Lung (tissue), 17 donors: ENCODE measurements at places on chromosomes 1 and 21. TPM values are rescaled to one million over a fixed set of nuclear protein-coding genes. Genes with fewer than 3 reads are reported as not detected.

- H3K4me1 ChIP-seq = no peaks in the 10 kb centered on the region
- H3K27ac ChIP-seq = no peak overlapping the region
Observed at GRCh38 chr1:203839081-203839480, 22.3 kb upstream of the SNRPE start.

GRCh38 chr1:23795676-23796465, 4.7 kb downstream of the GALE start:
- peaks cover 12% of the 10 kb centered on the region for H3K4me1 ChIP-seq
- H3K27me3 ChIP-seq = no peaks in the 10 kb centered on the region
- H3K36me3 ChIP-seq = no peaks in the 10 kb centered on the region
- H3K4me3 ChIP-seq = no peak overlapping the region
- H3K27ac ChIP-seq = no peak overlapping the region

DNA sequence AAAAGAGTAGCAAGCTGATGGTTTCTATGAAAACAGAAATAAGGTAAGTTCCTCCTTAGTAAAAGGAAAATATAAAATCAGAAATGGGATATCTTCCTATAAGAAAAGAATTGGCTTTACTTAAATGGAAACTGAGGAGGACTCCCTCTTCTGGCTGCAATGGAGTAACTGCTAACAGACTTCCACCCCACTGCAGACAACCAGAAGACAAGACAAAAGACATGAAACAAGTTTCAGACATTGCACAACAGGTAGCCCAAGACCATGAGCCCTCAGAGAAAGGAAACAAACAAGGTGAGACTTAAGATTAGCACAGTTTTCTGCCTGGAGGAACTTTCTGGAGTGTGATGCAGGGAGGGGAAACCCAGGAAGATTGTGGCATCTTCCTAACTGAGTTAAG, 17.0 kb upstream of the OLFML2B start:
- DNase-seq = no peak
- H3K4me3 ChIP-seq = no peak overlapping the region
- no peaks in the 10 kb centered on the region for H3K36me3 ChIP-seq
- H3K27me3 ChIP-seq = no peaks in the 10 kb centered on the region
- no peak overlapping the region for H3K27ac ChIP-seq

DNA sequence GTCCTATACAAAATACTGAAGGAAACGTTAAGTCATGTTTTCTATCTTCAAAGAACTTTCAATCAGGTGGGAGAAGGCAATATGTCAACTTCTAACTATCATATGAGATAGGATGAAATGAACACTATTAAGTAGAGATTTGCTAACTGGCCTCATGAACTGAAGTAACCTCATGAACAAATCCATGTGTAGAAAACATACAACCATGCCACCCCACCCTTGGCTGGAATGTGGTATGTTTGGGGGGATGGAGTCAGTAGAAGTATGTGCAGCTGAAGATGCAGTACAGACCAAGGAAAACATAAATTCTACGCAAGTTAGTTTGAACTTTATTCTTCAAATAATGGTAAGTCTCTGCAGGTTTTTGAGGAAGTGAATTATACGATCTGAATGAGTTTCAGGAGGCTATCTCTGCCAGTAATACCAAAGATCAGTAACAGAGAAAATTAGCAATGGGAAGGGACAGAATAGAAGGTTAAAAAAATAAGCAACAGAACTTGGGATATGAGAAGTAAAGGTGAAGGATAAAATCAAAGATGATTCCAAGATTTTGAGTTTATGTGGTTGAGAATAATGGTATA, 4.5 kb downstream of the TRMT1L start:
- H3K4me1 ChIP-seq = peaks cover 5% of the 10 kb centered on the region
- DNase-seq = peak; percentile 9
- H3K4me3 ChIP-seq = no peak overlapping the region
- no peaks in the 10 kb centered on the region for H3K27me3 ChIP-seq

DNA sequence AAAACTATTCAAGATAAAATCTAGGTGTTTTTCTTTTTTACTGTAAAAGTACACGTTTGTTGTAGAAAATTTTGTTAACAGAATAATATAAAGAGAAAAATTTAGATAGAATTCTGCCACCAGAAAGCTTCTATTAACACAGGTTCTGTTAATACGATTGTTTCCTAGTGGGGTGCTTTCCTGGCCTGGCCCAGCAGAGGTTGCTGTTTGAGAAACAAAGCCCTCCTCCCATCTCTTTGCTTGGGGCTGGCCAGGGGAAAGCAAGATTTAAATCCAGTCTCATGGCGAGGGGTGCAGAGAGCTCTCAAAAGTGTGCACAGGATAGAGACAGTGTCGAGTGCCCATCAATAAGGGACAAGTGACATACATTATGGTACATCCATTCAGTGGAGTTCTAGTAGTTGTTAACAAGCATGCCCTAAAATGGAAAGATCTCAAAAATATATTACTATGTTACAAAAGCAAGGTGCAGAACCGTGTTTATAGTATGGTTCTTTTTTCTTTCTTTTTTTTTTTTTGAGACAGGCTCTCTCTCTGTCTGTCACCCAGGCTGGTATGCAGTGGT, 14.6 kb upstream of the ACBD3 start:
- no peaks in the 10 kb centered on the region for H3K27me3 ChIP-seq
- no peaks in the 10 kb centered on the region for H3K36me3 ChIP-seq
- no peak for DNase-seq
- no peaks in the 10 kb centered on the region for H3K4me1 ChIP-seq
- H3K4me3 ChIP-seq = no peak overlapping the region

- no peak overlapping the region for H3K27ac ChIP-seq
- no peak for DNase-seq
- no peaks in the 10 kb centered on the region for H3K36me3 ChIP-seq
- peaks cover 5% of the 10 kb centered on the region for H3K4me1 ChIP-seq
Observed at GRCh38 chr1:115458426-115459114, 120.5 kb upstream of the NGF start.

DNA sequence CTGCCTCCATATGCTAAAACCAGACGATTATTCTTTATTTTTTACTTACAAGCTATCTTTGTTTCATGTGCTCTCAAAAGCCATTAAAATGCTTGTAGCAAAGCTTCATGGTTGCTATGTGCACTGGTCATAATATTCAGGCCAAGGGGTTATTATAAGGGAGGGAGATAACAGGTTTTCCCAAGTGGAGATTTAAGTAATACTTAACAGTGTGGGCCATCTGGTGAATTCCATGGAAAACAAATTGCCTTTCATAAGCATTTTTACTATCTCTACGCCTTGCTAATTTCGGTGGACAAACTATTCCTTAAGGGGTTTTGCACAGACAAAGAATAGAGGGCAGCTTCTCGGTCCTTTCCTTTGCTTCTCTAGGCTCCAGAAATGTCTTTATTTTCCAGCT, 137.8 kb downstream of the NUF2 start:
- H3K27ac ChIP-seq = no peak overlapping the region
- no peak for DNase-seq
- no peaks in the 10 kb centered on the region for H3K27me3 ChIP-seq
- H3K4me3 ChIP-seq = no peak overlapping the region

The RBP7 gene
- 2.1 TPM for total RNA-seq

The TEX38 gene
- total RNA-seq = not detected

The TSPEAR gene
- 0.43 TPM for total RNA-seq

The LRRN2 gene
- 4.4 TPM for total RNA-seq
